ENCODE measurements at places on chromosomes 12 and 14. TPM values are rescaled to one million over a fixed set of nuclear protein-coding genes. Genes with fewer than 3 reads are reported as not detected.
A peak's percentile ranks its signal among the peaks of the same experiment; 100 is the strongest.

DNA sequence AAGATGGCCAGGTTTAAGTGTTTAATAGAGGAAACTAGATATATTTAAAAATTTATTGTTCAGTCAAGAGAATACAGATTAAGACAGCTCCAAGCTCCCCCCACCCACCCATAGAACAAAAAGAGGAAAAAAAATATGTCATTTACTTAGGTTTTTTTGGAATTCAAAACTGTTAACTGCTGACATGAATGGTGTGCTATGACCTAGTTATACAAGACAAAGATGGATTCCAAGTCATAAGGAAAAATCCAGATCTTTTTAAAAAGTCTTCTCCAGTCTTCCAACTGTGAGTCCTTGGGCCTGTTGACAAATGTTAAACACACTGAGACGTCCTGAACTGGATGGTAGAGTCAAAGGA lies 1.3 kb upstream of the SETD1B start:
- H3K27ac ChIP-seq, result peak overlapping the region; percentile 100
- H3K27me3 ChIP-seq, result no peaks in the 10 kb centered on the region
- no peaks in the 10 kb centered on the region for H3K36me3 ChIP-seq
- peaks cover 59% of the 10 kb centered on the region for H3K4me1 ChIP-seq
- no peak for DNase-seq
- peak overlapping the region; percentile 58 for H3K4me3 ChIP-seq

- no peaks in the 10 kb centered on the region for H3K36me3 ChIP-seq
- peaks cover 12% of the 10 kb centered on the region for H3K4me1 ChIP-seq
- H3K27me3 ChIP-seq, result no peaks in the 10 kb centered on the region
- peak overlapping the region; percentile 15 for H3K27ac ChIP-seq
Measured at GRCh38 chr14:94330857-94331256, 7.7 kb upstream of the SERPINA6 start.

The IFNG-AS1 gene
- not detected for total RNA-seq

The CELA1 gene
- not detected for total RNA-seq

GRCh38 chr12:82474181-82474797 lies 116.0 kb downstream of the METTL25 start:
- H3K4me1 ChIP-seq, result no peaks in the 10 kb centered on the region
- no peak overlapping the region for H3K4me3 ChIP-seq
- H3K36me3 ChIP-seq, result peaks cover 4% of the 10 kb centered on the region
- H3K27ac ChIP-seq, result no peak overlapping the region

DNA sequence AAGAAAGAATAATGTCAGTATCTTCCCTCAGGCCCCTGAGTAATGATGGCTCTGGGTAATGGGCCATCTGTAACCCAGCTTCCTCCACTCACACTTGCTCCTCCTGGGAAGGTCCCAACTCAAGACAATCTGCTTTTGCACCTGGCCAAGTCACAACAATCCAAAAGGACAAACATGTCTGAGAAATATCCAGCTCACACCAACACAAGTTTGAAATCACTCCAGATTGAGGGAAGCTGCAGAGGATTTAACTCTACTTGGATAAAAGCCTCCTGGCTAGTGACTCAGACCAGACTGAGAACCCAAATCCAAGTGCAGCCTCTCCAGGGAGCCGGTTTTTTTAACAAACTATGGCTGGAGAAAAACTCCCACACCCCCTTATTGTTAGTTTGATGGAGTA lies 34.2 kb downstream of the RTRAF start:
- no peaks in the 10 kb centered on the region for H3K36me3 ChIP-seq
- no peak overlapping the region for H3K4me3 ChIP-seq
- H3K27me3 ChIP-seq, result no peaks in the 10 kb centered on the region
- DNase-seq, result no peak
- H3K4me1 ChIP-seq, result peaks cover under 1% of the 10 kb centered on the region

- H3K4me3 ChIP-seq, result no peak overlapping the region
- no peaks in the 10 kb centered on the region for H3K4me1 ChIP-seq
- H3K27ac ChIP-seq, result no peak overlapping the region
- no peaks in the 10 kb centered on the region for H3K36me3 ChIP-seq
Measured at GRCh38 chr12:90909069-90909770, 45.8 kb downstream of the CCER1 start.

The ADAMTS20 gene
- total RNA-seq, result not detected

The TUBA1C gene
- total RNA-seq, result 218 TPM

The PRPH gene
- 17.2 TPM for total RNA-seq

- H3K4me1 ChIP-seq, result no peaks in the 10 kb centered on the region
- H3K36me3 ChIP-seq, result no peaks in the 10 kb centered on the region
- H3K27ac ChIP-seq, result no peak overlapping the region
- no peak overlapping the region for H3K4me3 ChIP-seq
Measured at GRCh38 chr12:48050174-48050573, 45.9 kb upstream of the COL2A1 start.

GRCh38 chr12:99804715-99805114 lies 157.2 kb downstream of the GARIN6 start:
- no peaks in the 10 kb centered on the region for H3K27me3 ChIP-seq
- DNase-seq, result no peak
- no peaks in the 10 kb centered on the region for H3K36me3 ChIP-seq
- H3K27ac ChIP-seq, result no peak overlapping the region
- no peaks in the 10 kb centered on the region for H3K4me1 ChIP-seq

GRCh38 chr14:100155049-100155621 lies 4.3 kb downstream of the DEGS2 start:
- DNase-seq, result no peak
- H3K27ac ChIP-seq, result no peak overlapping the region
- H3K36me3 ChIP-seq, result no peaks in the 10 kb centered on the region
- no peaks in the 10 kb centered on the region for H3K27me3 ChIP-seq
- no peak overlapping the region for H3K4me3 ChIP-seq

GRCh38 chr12:101967506-101967905 lies 90.1 kb downstream of the DRAM1 start:
- no peaks in the 10 kb centered on the region for H3K36me3 ChIP-seq
- H3K27ac ChIP-seq, result no peak overlapping the region
- no peaks in the 10 kb centered on the region for H3K4me1 ChIP-seq
- H3K27me3 ChIP-seq, result no peaks in the 10 kb centered on the region
- no peak for DNase-seq
- H3K4me3 ChIP-seq, result no peak overlapping the region

DNA sequence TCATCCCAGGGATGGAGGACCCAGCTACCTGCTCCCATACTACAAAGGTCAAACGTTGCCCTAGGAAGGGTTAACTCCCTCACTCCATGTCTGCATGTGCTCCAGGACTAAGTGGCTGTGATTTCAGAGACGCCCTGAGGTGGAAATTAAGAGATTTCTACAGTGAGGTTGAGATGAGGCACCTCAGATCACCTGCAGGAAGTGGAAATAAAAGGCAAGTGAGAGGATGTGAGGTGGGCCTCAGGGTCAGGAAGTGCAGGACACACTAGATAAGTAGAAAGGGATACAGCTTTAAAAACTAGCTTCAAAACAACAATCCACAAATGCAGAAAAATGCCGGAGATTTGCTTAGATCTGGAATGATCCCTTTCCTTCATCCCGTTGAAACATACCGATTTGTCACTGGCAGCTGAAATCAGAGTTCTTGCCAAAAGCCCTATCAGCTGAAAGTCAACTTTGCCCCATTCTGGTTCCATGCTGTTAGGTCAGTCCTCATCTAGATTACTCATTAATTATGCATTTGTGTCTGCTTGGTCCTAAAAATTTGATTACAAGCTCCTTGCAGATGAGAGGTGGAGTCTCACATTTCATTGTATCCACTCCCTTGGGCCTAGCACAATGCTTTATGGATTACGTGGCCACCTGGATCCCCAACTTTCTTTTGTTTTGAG lies 6.6 kb downstream of the PLBD1 start:
- H3K4me1 ChIP-seq, result no peaks in the 10 kb centered on the region
- H3K4me3 ChIP-seq, result no peak overlapping the region
- DNase-seq, result no peak
- H3K36me3 ChIP-seq, result no peaks in the 10 kb centered on the region

The FOXN4 gene
- total RNA-seq, result not detected

DNA sequence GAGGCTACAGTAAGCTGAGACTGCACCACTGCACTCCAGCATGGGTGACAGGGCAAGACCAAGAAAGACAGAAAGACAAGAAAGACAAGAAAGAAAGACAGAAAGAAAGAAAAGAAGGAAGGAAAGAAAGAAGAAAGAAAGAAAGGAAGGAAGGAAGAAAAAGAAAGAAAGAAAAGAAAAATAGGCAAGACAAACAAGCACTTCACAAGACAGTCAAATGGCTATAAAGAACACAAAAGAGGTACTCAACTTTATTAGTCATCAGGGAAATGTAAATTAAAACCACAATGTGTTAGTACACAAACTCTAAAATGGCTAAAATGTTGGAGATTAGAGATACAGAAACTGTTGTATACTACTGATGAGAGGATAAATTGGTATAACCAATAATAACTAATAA lies 6.6 kb downstream of the ATXN3 start:
- H3K36me3 ChIP-seq, result no peaks in the 10 kb centered on the region
- H3K4me3 ChIP-seq, result no peak overlapping the region
- no peak overlapping the region for H3K27ac ChIP-seq
- H3K4me1 ChIP-seq, result peaks cover 45% of the 10 kb centered on the region
- no peaks in the 10 kb centered on the region for H3K27me3 ChIP-seq

The TAS2R19 gene
- 6.4 TPM for total RNA-seq

DNA sequence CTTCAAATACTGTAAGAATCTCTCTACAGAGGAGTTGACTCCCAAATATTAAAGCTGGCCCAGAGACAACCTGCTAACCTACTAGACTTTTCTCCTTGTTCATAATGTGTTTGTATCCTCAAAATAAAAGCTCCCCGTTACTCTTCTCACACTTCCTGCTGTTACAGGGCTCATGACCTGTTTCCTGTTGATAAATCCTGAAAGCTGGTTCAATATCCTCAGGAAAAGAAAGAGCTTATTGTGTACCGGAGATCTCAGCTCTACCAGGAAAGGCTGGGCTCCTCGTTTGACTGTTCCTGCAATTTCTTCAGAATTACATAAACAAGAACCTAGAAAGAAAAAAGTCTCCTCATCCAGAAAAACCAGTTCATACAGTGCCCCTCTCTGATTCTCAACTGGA lies 30.8 kb downstream of the CLEC1A start:
- no peak for DNase-seq
- no peaks in the 10 kb centered on the region for H3K36me3 ChIP-seq

The FLRT2 gene
- total RNA-seq, result 22.8 TPM

Measured in vagina (tissue), 2 donors.